ENCODE measurements at places on chromosomes 13 and 19.

DNA sequence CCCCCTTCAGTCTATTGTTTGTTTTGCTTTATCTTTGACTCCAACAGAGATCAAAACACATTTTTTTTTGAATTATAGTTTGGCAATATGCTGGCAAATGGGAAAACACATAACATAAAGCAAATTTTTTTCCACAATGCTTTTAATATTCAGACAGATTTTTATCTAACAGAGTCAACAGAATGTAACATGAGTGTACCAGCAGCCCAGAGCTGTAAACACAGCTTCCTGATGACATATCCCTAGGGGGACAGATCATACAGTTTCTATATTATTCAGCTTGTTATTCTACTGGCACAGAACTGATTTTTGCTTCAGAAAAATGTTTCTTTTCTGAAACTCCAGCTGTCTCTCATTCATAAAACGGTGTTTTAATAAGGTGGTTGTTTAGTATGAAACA is 168.8 kb downstream of the OLFM4 start:
- DNase-seq, result no peak

DNA sequence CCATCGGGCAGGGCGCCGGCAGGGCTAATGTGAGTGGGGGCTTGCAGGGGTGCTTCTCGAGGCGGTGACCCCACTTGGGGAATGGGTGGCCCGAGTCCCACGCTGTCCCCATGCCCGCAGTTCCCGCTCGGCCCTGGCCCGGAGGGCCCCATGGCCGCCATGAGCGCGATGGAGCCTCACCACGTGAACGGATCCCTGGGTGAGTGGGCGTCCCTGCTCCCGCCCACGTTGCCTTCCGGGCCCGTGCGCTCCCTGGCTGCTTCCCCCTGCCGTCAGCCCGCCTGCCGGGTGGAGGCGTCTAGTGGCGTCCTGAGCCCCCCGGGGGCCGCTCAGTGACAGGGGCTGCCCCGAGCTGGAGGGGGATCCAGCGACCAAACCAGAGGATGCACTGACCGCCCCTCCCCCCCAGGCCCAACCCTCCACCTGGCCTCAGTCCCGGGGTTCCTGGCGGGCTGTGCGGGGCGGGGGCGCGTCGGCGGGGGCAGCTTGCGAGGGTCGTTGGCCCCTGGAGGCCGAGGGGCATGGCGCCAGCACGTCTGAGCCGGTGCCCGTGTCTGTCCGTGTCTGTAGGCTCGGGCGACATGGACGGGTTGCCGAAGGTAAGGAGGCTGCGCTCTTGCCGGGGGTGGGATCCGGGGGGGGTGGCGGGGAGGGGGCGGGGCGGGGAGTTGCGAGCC is 4.8 kb downstream of the ISYNA1 start:
- no peak for DNase-seq

GRCh38 chr13:105497597-105497996 is 1037.9 kb downstream of the EFNB2 start:
- peak; percentile 32 for DNase-seq

GRCh38 chr19:3343619-3344502 is 22.5 kb upstream of the NFIC start:
- DNase-seq, result peak; percentile 77

- DNase-seq, result no peak
Measured at GRCh38 chr19:50535672-50536187, 22.0 kb upstream of the ASPDH start.

DNA sequence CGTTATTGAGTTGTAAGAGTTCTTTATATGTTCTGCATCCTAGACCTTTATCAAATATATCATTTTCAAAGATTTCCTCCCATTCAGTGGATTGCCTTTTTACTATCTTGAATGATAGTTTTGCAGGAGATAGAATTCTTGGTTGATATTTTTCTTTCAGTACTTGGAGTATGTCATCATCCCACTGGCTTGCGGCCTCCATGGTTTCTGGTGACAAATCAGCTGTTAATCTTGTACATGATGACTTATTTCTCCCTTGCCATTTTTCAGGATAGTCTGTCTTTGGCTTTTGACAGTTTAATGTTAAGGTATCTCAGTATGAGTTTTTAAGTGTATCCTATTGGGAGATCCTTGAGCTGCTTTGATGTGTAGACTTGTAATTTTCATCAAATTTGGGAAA is 8.5 kb downstream of the ZNF557 start:
- DNase-seq, result no peak

- peak; percentile 62 for DNase-seq
Measured at GRCh38 chr13:75704927-75705288, 68.8 kb downstream of the LMO7 start.

DNA sequence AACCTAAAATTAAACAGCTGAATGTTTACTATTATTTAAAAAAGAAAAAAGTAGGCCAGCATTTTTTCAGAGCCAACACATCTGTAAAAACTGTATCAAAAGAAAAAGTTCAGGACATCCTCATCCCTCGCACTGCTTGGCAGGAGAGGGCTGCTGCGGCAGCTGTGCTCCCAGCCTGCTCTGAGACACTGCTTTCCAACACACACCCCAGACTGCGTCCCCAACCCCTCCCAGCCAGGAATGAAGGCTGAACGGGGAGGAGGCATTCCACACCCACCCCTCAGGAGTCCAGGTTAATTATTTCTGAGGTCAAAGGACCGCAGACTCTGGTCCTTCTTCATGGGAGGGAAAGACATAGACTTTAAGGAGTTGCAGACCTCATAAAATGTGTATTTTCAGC is 43.1 kb downstream of the COL4A1 start:
- peak; percentile 66 for DNase-seq

DNA sequence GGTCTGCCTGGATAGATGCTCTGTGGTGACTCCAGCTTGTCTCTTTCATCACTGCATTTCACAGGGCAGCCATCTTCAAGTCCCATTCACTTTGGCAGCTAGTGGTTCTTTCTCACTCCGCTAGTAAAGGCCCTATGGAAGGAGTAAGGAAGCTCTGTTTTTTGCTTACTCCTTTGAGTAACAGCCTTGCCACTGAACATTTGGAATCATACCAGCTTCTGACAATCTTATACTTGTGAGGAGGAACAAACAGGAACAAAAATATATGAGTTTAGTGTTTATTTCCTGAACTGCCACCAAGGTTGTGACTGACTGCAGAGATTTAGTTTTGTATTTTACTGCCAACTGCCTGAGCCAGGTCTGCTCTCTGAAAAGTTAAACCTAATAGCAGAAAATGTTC is 38.7 kb downstream of the KCTD4 start:
- peak; percentile 13 for DNase-seq

DNA sequence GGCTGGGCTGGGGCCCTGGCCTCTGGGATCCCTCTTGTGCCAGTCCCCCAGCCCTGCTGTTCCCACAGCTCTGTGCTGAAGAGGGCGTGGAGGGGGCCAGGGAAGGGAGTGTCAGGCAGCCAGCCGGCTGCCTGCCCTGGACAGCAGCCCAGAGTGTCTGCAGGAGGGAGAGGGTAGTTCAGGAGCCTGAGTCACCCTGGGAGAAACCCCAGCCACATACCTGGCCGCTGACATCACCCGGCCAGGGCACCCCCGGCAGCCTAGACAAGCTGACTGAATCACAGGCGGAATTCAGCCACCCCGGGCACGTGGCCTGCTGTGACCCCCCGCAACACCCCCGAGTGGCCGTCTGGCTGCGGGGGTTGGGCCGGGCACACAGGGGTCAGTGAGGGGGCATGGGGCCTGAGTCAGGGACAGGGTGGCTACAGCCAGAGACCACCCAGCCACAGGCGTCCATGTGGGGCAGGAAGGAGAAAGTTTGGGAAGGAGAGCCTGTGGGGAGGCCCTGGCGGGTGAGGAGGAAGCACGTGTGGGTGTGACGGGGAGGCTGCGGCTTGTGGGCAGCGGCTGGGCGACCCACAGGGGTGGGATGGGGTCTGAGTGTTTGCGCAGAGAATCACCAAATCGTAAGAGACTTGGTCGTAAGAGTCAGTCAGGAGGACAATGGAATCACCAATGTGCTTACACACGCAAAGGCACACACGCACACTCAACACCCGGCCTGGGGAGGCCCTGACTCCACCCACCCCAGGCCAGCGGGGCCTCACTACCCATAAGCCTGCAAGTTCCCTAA is 11.9 kb upstream of the FOSB start:
- peak; percentile 100 for DNase-seq

DNA sequence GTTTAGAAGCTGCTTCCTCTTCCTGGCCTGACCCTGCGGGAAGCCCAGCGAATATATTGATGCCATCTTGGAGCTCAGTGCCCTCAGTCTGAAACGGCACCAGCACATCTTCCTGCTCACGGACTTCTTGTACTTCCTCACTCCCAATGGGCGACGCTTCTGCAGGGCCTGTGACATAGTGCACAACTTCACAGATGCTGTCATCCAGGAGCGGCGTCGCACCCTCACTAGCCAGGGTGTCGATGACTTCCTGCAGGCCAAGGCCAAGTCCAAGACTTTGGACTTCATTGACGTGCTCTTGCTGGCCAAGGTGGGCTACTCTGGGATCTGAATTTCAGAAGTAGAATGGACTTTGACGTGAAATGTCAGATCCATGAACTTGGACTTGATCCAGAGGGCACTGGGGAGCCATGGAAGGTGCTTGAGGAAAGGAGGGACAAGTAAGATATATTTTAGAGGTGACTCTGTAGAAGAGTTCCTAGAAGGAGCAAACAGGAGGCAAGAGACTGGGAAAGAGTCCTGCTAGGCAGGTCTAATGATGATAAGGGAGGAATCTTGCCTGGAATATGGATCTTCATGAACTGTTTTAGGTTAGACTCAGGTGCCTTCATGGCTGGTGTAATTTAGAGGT is 38.4 kb upstream of the CYP4F8 start:
- DNase-seq, result no peak

- peak; percentile 48 for DNase-seq
Measured at GRCh38 chr19:35267353-35267817, 1.4 kb upstream of the USF2 start.

DNA sequence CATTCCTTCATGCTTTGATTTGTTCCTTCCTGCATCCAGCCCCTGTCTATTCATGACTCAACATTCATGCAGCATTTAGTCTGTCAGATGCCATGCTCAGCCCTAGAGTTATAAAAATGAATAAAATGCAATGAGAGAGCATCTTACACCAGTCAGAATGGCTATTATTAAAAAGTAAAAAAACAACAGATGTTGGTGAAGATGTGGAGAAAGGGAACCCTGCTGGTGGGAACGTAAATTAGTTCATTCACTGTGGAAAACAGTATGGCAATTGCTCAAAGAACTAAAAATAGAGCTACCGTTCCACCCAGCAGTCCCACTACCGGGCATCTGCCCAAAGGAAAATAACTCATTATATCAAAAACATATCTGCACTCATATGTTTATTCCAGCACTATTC is 70.0 kb upstream of the GTF3A start:
- no peak for DNase-seq

- peak; percentile 33 for DNase-seq
Measured at GRCh38 chr13:107124129-107124718, 556.3 kb upstream of the ARGLU1 start.

DNA sequence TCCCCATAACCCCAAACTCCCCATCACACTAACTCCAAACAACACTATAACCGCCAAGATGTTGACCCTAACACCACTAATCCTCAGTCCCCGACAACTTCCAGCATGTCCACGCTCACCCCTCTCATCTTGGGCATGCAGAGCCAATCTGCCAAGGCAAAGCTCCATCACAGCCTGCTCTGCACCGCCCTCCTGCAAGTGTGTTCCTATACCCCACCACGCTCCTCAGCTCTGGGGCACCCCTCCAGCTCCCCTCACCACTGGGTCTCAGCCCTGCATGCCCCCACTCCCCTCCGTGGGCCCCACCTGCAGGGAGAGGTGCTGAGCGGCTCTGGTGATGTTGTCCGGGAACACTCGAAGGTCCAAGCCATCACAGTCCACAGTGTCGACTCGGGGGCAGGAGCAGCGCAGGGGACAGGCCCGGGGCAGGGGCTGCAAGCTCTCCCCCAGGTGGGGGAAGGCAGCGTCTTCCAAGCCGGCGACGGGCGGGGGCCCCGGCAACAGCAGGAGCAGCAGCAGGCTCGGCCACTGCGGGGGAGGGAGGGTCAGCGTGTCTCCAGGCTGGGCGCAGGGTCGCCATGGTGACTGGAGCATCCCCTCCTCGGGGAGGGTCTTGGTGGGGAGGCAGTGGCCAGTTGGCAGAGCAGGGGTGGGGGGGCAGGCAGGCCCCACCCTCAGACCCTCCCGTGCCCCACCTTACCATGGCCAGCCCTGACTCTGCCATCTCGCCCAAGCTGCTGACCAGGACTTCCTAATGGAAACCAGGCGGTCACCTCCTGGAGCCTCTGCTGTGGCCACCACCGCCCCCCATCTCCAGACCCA is 527 bp downstream of the PODNL1 start:
- no peak for DNase-seq

DNA sequence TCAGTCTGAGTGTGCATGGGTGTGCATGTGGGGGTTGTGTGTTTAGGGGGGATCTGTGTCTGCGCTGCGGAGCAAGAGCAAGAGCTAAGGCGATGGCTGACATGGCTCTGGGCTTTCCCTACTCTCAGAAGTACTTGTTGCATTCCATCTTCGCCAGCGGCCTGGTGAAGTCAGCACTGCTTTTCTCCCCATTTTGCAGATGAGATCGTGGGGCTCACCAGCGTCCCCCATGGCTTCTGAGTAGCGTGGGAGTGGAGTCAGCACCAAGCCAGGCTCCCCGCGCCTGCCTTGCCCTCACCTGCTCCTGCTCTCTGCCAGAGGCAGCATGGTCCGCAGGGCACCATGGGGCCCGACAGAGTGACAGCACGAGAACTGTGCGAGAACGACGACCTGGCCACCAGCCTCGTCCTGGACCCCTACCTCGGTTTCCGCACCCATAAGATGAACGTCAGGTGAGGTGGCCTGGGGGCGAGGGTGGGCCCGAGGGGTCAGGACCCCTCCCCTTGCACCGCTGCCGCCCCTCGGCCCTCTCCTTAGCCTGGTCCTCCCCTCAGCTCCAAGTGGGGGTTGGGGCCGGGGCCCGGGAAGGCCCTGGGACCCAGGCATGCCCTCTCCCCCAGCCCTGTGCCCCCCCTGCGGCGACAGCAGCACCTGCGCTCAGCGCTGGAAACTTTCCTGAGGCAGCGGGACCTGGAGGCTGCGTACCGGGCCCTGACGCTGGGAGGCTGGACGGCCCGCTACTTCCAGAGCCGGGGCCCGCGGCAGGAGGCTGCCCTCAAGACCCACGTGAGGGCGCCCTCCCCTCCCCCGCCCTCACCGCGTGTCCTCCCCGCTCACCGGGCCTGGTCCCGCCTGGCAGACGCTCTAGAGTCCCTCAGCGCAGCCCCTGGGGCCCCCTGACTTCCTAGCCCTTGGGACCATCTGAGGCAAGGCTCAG is 2.2 kb downstream of the KMT5C start:
- no peak for DNase-seq

DNA sequence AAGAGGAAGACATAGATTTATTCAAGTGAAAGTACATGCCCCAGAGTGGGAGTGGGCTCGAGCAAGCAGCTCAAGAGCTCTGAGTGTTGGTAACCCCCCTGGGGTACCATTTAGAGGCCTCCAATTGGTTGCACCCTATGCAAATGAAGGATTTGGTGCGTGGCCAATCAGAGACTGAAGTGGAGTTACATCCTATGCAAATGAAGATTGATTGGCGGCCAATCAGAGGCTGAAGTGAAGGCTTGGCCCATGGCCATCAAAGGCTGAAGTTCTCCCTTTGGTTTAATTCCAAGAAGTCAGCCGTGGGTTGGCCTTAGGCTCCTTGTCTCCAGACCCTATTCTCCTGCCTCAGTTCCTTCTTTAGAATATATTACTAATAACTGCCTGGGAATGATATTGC is 12.9 kb upstream of the IGFL1 start:
- no peak for DNase-seq

- peak; percentile 75 for DNase-seq
Measured at GRCh38 chr19:28497137-28497536, 715.8 kb downstream of the UQCRFS1 start.
